ENCODE measurements at places on chromosomes 12 and 14.

GRCh38 chr14:87944987-87945604, 47.9 kb downstream of the GALC start:
- no peak for DNase-seq

DNA sequence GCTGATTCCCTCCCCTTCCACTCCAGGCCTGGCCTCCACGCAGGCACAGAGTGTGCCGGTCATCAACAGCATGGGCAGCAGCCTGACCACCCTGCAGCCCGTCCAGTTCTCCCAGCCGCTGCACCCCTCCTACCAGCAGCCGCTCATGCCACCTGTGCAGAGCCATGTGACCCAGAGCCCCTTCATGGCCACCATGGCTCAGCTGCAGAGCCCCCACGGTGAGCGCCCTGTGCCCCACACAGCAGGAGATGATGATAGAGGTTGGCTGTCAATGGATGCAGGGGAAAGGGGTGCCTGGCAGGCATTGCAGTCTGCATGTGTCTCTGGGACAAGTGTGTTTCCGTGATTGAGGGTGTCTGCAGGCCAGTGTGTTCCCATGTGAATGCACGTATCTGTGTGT, 18.8 kb downstream of the C12orf43 start:
- no peak for DNase-seq

GRCh38 chr12:33054371-33054770, 157.8 kb upstream of the PKP2 start:
- DNase-seq, result no peak

DNA sequence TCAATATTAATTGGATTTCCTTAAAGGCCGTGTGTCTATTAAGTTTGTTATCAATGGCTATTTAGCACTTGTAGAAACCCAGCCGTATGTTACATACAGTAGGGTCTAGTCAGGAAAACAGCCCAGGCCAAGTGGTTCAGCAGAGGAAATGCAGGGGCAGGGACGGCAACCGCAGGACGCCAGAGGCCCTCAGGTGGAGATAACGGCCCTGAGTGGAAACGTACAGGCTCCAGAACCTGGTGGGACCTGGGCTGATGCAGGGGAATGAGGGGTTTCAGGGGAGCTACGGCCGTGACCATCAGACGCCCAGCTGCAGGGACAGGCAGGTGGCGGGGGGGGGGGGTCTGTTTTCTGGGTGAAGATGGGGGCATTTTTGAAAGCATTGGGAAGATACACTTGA, 3.7 kb upstream of the ANKLE2 start:
- no peak for DNase-seq

DNA sequence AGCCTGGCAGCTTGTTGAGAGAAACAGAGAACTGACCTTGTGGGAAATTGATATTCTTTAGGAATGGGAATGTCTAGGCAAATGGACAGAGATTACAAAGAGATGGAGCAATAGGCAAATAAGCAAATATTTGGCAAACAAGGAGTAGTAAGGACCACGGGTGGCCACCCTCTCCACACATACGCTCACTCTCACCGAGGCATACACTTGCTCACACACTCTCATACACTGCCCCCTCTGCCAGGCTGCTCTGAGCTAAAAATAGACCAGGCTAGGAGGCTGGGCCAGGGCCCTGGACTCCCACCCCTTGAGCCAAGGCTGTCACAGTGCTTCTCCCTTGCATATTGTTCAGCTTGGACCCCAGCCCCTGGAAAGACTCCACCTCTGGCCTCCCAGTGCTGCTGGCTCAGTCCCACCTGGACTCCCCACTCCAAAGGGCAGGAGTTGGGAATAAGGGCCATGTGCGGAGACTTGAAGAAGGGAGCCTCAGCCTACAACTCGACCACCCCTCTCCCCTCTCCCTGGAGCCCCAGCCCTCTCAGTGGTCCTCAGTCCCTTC, 1.1 kb downstream of the PPP1R1A start:
- DNase-seq, result no peak

DNA sequence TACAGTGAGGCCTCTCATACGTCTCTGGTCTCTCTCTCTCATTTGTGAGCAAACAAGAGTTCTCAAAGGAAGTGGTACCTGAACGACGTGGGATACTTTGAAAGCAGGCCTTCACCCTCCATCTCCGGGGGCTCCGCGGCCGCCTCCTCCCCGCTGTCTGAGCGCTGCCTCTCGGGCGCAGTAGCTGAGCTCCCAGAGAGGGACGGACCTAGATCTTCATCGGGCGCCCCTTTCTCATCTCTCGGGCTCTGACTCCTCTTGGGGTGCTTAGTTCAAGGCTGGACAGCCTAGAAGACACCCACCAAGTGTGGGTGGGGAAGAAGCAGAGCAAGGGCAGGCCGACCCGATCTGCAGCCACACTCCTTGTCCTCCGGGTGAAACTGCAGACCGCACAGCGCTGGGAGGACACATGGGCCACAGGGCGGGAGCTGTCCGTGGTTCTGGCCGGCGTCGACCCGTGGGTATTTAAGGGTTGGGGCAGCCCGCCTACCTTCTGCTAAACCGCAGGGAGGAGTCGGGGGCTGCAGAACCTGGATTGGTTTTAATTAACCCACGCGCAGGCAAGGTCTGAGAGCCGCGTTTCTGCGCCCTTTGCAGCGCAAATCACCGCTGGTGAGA, 92.7 kb downstream of the PAH start:
- no peak for DNase-seq

GRCh38 chr12:3535431-3535841, 44.4 kb downstream of the PRMT8 start:
- no peak for DNase-seq

DNA sequence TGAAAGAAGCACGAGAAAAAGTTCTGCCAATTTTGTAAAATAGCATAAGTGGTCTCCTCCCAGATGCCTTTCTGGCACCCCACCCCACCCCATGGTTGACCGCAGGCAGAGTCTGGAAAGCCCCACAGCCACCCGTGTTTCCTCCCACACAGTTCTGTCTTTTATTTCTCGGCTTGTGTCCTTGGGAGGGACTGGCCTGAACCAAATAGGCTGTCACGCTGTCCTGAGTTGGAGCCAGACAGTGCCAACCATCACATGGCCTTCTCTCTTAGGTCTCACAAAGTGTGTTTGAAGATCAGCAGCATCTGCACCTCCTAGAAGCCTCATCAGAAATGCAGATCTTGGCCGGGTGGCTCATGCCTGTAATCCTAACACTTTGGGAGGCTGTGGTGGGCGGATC, 10.2 kb upstream of the LTA4H start:
- no peak for DNase-seq

GRCh38 chr14:44756554-44756953, 205.2 kb downstream of the KLHL28 start:
- DNase-seq, result no peak

GRCh38 chr12:63995512-63995911, 151.0 kb downstream of the SRGAP1 start:
- DNase-seq, result no peak

DNA sequence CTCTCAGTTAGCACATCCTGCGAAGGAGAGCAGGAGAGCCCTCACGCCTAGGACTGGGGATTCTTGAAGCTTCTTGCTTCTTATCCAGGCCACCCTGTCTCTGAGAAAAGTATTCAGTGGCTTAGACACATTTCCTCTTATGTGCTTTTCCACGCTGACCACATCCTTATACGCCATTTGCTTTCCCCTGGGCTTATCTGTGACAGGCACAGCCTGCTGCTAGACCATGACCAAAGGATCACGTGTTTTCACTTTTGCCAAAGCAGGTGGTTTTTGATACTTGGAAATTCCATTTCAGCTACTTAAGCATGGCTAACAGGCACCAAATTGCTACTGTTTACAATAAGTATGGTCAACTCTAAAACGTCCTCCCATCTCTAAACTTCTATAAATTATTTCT, 587.4 kb downstream of the AACS start:
- DNase-seq, result no peak

- no peak for DNase-seq
Measured at GRCh38 chr14:95585953-95586620, 51.2 kb downstream of the GLRX5 start.

- DNase-seq, result no peak
Measured at GRCh38 chr12:1533205-1533601, 61.2 kb downstream of the FBXL14 start.

- no peak for DNase-seq
Measured at GRCh38 chr12:27817766-27818165, 37.7 kb upstream of the MANSC4 start.

GRCh38 chr14:41167040-41167439, 439.6 kb upstream of the LRFN5 start:
- DNase-seq, result no peak

- no peak for DNase-seq
Measured at GRCh38 chr14:30657606-30658163, 35.6 kb downstream of the SCFD1 start.

DNA sequence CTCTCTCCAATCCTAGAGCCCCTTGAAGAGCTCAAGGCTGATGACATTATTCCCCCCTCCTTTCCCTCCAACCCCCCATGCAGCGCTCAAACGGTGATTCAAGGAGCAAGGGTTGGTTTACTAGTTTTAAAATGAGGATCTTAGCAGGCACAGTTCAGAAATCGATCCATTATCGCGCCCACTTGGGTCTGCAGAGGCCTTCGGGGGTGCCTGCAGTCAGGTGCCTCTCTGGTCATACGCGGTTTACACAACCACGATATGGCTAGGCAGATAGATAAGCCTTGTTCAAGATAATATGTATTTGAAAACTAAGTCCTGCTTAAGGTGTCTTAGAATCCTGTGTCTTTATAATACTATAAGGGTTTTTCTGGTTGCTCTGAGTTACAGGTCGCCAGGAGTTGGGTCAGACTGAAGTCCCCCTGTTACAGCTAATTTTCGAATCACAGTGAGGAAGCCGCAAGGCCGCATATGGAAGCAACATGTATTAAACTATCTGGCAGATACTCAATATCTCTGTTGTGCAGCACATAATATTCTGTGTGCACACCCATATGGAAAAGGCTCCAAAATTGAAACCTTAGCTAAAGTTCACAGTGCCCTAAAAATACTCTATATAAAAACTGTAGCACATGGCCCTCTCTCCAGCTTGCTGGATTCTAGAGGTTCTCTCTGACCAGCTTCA, 10.0 kb downstream of the BHLHE41 start:
- no peak for DNase-seq

DNA sequence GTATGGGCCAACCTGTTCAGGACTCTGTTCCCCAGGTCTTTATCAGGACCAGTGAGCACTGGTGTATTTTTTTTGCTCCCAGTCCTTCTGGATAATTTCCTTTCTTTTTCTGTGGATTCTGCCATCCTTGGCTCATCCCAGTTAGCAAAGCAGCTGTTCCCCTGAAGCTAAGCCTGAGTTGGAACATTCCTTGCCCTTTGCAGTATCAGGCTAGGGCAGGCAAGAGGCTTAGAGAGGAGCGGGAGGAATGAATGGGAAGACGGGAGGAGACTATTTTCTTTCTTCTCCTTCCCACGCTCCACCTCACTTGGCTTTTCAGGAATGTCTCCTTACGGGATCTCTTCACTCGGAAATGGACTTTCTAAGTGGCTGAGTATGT, 29.2 kb downstream of the ERG28 start:
- no peak for DNase-seq

DNA sequence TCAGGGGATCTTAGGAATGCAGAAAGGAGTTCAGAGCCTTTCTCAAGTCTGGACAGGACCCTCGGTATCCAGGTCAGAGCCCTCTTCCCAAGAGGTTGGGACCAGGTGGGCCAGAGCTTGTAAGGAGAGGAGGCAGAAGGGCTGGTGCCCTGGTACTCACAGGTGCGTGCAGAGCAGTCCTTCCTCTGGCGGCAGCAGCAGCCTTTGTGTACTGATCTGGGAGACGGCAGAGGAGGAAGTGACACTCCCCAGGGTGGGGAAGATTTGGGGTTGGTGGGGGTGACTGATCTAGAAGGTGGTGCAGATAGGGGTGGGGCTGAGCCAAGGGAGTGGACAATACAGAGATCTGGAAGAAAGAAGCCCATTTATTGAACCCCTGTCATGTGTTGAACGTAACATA, at the start of gene ITGB7:
ITGB7 (minus strand) TSS at position 210 of the 400 bp plus-strand sequence. CDS start 6,808 bp downstream, outside the sequence.
- DNase-seq, result no peak

DNA sequence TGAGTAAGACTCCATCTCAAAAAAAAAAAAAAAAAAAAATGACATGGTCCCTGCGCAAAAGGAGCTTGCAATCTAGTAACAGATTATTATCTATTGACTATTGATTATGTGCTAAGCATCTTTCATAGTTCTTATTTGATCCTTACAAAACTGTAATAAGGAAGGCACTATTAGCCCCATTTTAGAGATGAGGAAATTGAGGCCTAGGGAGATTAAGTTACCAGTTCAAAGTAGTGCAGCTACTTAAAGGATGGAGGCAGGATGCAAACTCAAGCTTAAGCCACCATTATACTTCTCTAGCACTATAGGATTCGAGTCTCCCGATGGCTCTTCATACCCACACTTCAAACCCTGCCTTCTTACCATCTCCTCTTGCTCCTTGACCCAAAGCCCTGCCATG, 31.3 kb downstream of the PLXNC1 start:
- DNase-seq, result no peak

GRCh38 chr12:12997156-12997555, 2.9 kb downstream of the HEBP1 start:
- no peak for DNase-seq

DNA sequence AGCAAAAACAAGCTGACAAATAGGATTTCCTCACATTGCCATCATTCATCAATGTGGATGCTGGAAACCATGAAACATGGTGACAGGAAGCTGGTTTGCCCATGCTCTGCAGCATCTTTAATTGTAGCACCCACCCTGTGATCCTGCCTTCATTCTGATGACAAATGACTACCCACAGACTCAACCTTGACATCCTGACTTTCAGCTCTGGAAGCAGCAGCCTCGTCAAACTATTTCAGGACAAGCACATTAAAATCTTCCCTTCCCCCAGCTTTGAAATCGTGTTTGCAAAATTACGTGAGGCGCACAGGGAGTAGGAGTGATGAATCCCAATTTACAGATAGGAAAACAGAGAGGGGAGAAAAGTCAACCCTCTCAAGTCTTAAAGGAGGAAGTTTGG, 285.5 kb downstream of the GLT1D1 start:
- DNase-seq, result no peak

DNA sequence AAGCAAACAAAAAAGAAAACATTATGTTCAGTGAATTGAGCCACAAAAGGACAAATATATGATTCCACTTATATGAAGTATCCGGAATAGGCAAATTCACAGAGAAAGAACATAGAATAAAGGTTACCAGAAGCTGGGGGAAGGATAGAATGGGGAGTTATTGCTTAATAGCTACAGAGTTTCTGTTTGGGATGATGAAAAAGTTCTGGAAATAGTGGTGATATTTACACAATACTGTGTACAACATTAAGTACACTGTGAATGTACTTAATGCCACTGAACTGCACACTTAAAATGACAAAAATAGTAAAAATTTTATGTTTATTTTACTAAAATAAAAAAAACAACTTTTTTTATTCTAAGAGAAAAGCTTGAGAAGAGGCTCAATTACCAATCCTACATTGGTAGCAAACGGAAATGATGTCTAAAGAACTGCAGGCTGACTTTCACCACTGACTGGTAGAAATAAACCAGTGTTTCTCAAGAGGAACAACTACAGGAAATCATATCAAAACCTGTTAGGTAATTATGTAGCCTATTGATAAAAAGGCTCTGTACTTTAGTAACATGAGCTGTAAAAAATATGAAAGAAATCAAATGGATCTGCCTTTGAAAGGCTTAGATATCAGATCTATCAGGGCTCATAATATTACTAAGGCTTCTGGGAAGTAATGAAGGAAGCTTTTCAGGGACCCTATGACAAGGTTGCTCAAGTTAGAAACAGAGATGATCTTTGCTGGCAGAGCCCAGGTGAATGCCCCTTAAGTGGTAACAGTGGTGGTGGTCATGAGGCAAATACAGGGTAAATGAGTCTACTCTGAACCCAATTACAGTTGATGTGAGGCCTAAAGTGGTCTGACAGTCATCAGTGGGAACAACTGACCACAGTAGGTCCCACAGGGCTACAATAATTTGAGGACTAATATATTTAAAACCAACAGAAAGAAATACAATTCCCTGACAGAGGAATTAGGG, 41.3 kb downstream of the BAZ1A start:
- DNase-seq, result no peak
